NCI-H510A treated with DMSO at 0.1 percent for 48 hours (cell line): ENCODE measurements at places on chromosomes 5 and 9.

GRCh38 chr9:129237164-129237611 is 59.1 kb upstream of the IER5L start:
- no peak for DNase-seq

DNA sequence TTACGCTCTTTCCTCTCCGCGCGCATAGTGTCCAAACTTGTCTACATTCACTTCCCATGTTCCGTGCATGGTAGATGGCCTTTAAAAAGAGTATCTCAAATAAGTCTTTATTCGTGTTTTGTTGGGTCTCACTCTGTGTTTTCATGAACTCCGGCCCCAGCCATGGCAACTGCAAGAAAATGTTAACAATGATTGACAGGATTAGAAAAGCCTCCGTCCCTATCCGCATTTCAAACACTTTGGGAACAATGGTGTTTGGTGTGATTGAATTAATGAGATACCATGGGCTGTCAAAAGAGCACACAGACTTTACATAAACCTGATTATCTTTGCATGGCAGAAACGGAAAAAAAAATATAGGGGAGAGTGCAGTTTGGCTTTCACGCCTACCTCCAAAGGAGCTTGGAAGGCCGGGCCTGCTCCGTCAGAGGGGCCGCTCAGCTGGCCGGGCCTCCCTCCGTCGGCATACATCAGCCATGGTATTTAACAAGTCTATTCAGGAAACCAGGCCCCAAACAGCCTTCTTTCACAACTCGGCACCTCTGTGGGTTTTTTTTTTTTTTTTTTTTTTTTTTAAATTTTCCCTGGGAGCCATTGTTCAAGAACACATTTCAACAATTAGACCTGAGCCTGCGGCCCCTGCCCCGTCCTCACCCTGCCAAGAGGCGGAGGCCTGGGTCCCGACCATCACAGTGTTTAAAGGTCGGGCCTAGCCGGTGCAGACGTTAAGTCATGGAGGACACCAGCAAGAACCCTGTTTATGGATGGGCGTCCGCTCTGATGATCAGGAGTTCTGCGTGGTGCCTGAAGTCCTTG is 323.8 kb upstream of the IRX4 start:
- DNase-seq: no peak

- no peak for DNase-seq
Observed at GRCh38 chr5:57538341-57538955, 55.8 kb upstream of the ACTBL2 start.

- no peak for DNase-seq
Observed at GRCh38 chr5:176155922-176156359, 82.3 kb upstream of the SIMC1 start.

- no peak for DNase-seq
Observed at GRCh38 chr5:89302102-89302891, 419.3 kb upstream of the MEF2C start.

- no peak for DNase-seq
Observed at GRCh38 chr9:16982780-16983310, 112.4 kb upstream of the BNC2 start.

GRCh38 chr5:169656125-169656901 is 19.2 kb downstream of the DOCK2 start:
- DNase-seq: no peak

- no peak for DNase-seq
Observed at GRCh38 chr5:169029661-169030274, 271.2 kb downstream of the SLIT3 start.

DNA sequence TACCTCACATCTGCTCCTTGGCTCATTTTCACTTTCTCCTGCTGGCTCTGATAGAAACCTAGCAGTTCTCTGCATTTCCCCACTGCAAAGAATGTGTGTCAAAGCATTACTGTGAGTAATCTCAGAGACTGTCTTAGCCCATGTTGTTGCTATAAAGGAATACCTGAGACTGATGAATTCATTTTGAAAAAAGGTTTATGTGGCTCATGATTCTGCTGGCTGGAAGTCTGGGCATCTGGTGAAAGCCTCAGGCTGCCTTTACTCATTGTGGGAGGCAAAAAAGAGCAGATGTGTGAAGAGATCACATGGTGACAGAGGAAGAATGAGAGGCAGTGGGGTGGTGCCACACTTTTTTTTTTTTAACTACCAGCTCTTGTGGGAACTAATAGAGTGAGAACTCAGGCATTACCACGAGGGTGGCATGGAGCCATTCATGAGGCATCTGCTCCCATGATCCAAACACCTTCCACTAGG is 191.6 kb upstream of the CTNND2 start:
- no peak for DNase-seq

GRCh38 chr5:57332361-57332760 is 150.2 kb downstream of the ACTBL2 start:
- DNase-seq: no peak

DNA sequence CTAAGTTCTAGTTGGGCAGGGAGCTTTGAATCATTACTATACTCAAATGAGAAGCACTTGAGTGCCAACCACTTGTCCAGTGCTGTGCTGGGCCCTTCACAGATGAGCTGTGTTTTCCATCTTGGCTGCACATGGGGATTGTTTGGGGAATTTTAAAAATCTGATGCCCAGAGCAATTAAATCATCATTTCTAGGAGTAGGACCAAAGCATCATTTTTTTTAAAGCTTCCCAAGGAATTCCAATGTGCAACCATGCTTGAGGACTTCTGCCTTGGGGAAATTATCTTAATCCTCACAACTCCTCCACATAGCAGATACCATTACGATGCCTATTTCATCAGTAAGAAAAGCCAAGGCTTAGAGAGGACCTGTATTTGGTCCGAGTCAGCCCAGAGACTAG is 131.4 kb downstream of the TMEM174 start:
- DNase-seq: no peak

GRCh38 chr9:34524349-34524748 is 1.6 kb upstream of the ENHO start:
- DNase-seq: no peak

GRCh38 chr9:131813116-131813515 is 73.2 kb upstream of the RAPGEF1 start:
- DNase-seq: no peak

- peak; percentile 18 for DNase-seq
Observed at GRCh38 chr5:73284220-73284795, 111.3 kb downstream of the TMEM174 start.

- DNase-seq: no peak
Observed at GRCh38 chr5:79851391-79851863, 139.6 kb downstream of the MTX3 start.

DNA sequence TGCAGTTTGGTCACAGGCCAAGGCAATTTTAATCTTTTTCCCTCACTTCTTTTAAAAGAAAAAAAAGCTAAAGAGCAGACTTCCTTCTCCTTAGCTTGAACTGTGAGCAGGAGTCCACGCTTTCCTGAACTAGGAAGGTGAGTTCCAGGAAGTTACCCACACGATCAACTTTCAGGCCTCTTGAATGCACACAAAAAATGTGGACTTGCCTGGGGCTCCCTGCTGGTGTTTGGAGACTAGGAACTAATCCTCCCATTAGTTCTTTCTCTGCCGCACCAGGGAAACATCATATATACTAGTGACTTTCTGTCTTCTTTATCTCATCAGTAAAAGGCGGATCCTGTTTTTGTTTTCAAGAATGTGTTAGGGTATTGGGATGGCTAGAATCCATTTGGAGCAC is 240.0 kb downstream of the GOLPH3 start:
- no peak for DNase-seq

GRCh38 chr9:118455788-118456187 is 751.6 kb downstream of the TLR4 start:
- no peak for DNase-seq

DNA sequence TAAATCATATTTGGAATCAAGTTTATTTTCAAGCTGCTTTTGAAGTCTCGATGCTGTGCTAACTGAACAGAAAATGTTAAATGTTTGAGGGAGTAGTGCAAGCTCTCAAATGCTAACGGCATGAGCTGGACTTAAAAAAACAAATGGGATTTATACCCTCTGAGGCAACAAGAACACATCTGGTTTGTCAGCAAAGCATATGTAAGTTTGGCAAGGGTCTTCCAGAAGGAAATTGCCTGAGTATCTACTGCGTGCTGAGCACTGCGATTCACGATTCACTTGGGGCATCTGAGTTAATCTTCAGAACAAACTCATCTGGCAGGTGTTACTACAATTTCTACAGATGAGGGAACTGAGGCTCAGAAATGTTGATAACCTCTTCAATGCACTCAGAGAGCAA is 98.4 kb upstream of the C9orf72 start:
- DNase-seq: no peak

DNA sequence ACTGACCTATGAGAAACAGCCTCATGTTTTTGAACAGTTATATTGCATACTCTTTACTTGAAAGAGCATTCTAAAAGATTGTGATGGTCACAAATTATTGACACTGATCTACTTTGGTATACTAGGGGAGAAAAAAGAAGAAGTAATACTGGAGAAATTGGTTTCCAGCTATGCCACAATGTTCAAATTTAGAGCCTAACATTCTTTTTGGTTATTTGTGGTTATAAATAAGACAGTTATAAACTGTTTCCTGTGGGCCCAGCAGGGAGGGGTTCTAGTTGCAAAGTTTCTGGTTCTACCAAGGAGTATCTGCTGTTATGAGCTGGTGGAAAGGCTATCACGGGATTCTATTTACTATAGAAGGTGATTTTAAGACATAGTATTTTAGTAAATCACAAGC is 4.8 kb downstream of the CWC27 start:
- DNase-seq: no peak

- no peak for DNase-seq
Observed at GRCh38 chr5:37786862-37787519, 52.9 kb downstream of the GDNF start.

GRCh38 chr9:129182625-129183494 is 4.8 kb upstream of the IER5L start:
- no peak for DNase-seq

GRCh38 chr9:132147331-132147730 is 14.5 kb upstream of the NTNG2 start:
- DNase-seq: no peak

- no peak for DNase-seq
Observed at GRCh38 chr9:130383979-130384676, 60.6 kb upstream of the ASS1 start.

DNA sequence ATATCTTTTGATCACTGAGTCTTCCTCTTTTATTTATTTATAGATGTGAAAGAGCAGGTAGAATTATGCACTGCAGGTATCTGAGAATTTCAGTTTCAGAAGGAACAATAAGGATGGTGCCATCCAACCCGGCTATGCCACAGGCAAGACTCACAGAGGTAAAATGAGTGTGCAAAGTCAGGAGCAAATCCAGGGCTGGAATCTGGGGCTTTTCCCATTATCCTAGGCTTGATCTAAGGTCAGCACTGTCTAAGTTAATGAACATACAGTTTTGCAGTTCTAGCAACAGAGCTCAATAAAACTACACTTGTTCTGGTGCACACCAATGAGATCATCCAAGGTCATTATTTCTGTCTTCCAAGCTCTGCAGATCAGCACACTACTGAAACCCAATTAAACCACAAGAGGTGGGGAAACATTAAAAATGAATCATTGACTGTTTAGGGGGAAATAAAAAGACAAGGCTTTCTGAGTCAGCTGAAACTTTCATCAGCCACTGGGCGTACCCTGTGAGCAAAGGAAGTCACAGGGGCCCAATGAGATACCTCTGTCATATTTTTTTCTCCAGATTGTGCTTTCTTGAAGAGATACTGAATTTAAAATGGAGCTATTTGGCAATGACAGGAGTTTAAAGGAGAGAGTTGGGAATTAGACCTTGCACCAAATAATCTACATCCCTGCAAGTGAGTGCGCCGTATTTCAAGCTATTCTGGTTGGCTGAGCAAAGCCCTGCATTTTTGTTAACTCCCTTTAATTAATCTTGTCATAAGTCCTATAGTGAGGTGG is 662.2 kb upstream of the ZNF608 start:
- no peak for DNase-seq

DNA sequence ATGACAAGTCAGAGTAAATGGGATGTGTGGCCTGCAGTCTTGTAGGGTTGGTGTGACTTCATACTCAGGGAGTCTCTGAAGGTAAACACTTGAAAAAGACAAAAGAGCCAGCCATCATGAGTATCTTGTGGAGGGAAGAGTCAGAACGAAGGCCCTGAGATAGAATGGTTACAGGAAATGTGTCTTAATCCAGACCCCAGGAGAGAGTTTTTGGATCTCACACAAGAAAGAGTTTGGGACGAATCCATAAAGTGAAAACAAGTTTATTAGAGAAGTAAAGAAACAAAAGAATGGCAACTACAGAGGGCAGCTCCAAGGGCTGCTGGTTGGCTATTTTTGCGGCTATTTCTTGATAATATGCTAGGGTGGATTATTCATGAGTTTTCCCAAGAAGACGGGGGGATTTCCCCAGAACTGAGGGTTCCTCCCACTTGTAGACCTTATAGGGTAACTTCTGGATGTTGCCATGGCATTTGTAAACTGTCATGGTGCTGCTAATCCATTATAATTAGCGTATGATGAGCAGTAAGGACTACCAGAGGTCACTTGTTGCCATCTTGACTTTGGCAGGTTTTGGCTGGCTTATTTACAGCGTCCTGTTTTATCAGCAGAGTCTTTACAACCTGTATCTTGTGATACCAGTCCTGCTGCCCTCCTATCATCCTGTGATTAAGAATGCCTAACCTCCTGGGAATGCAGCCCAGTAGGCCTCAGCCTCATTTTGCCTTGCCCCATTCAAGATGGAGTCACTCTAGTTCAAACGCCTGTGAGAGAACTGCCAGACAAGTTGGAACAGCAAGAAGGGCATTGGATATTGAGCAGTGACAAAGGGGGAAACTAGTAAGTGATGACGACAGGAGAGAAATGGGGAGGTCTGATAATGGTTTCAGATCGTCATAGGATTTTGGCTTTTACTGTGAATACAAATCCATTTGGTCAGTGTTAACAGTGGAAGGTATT is 34.0 kb downstream of the MTRR start:
- DNase-seq: peak; percentile 15

- DNase-seq: no peak
Observed at GRCh38 chr9:113957821-113958341, 81.8 kb downstream of the ZNF618 start.

- no peak for DNase-seq
Observed at GRCh38 chr9:129887334-129888292, 52.4 kb downstream of the USP20 start.

DNA sequence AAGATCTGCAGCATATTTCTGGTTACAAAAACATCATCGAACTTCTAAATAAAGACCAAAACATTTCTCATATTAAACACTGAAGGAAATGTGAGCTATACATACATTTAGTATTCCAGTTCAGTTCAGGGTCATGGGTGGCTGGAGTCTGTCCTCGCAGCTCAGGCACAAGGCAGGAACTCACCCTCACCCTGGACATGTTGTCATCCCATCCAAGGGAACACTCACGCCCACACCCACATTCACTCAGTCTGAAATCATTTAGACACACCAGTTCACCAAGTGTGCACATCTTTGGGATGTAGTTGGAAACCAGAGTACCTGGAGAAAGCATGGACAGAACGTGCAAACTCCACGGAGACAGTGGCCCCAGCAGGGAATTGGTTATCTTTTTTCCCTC is 481.0 kb downstream of the RASEF start:
- DNase-seq: no peak

DNA sequence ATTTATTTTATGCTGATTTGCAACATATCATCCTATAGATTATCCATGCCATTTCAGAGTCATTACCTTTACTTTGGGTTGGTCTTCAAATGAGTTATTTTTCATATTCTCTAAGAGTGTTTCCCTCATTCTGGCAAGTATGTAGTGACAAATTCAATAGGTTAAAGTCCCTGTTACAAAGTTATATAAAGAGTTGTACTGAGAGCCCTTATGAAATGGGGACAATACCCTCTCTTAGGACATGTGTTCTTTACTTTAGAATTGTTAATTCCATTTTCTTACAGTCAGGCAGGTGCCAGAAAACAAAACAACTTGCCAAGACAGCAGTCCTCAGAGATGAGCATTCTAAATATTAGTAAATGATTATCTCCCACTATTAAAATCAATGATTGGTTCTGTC is 6.0 kb downstream of the ALDH1A1 start:
- no peak for DNase-seq

- no peak for DNase-seq
Observed at GRCh38 chr5:177133853-177134696, 502 bp downstream of the NSD1 start.
